ENCODE measurements at places on chromosomes 16 and 17.

- DNase-seq = no peak
These were observed 7.5 kb upstream of the TRPV3 start for GRCh38 chr17:3565143-3565542.

- no peak for DNase-seq
These were observed 9.5 kb downstream of the CYB561 start for GRCh38 chr17:63436523-63437110.

GRCh38 chr16:25012525-25012991 is 2.6 kb downstream of the ARHGAP17 start:
- peak; percentile 30 for DNase-seq

DNA sequence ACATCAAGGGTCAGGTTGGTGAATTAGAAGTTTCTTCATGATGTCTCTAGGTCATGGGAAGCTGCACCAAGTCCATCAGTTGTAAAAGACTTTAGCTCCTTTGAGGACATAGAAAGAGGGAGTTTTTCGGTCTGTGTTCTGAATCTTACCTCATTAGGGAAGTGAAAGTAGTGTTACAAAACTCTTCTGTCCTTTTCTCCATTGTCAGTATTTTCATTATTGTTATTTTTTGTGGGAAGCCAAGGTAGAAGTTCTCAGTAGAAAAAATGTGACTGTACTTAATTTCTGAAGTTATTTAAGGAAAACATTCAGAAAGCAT is 24.2 kb downstream of the MAP3K3 start:
- DNase-seq = no peak

GRCh38 chr16:58500430-58501241 is 693 bp downstream of the NDRG4 start:
- no peak for DNase-seq

GRCh38 chr17:19762515-19762961 is 14.4 kb upstream of the ALDH3A1 start:
- peak; percentile 86 for DNase-seq

GRCh38 chr17:59505610-59506276 is 59.7 kb upstream of the DHX40 start:
- no peak for DNase-seq
